Kidney tubule cell (primary cell): ENCODE measurements at places on chromosomes 13 and 19.

DNA sequence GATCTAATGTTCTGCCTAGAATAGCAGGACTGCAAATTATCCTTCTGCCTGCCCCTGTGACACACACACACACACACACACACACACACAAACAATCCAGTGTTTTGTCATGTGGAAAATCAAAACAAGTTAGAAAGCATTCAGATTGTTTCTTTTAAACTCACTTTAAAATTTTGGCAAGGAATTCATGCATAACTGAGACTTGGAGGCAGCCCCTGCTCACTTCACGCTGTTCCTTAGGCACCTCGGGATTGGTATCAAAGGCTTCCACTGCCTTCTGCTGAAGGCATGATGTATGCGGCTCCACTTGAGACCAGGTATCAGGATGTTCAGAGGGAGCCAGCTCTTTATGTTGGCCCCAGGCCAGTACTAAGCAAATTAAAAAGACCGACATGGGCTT lies 158.7 kb downstream of the OXGR1 start:
- no peak for DNase-seq

DNA sequence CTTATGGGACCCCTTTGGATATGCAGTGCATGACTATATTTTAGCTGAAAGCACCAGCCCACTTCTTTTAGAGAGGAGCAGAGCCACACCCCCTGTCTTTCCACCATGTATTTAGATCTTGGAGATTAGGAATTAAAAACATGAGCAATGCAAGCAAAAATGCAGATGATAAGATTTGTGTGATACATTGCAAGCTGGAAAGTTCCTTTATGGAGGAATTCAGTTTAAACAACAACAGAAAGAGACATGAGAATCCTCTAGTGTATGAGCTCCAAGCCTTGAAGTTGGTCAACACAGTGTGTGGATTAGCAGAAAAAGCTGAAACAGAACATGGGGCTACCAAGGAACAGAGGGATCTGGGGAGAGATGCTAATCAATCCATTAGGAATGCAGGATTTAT lies 529.8 kb upstream of the NBEA start:
- no peak for DNase-seq

- peak; percentile 23 for DNase-seq
Measured at GRCh38 chr13:99766641-99767045, 204.9 kb downstream of the ZIC5 start.

GRCh38 chr13:102905905-102906771 lies 60.3 kb downstream of the ERCC5 start:
- DNase-seq, result peak; percentile 55

GRCh38 chr13:20173116-20173746 lies 12.4 kb upstream of the GJA3 start:
- DNase-seq, result no peak

- peak; percentile 44 for DNase-seq
Measured at GRCh38 chr19:40394816-40395210, 4.8 kb upstream of the HIPK4 start.

DNA sequence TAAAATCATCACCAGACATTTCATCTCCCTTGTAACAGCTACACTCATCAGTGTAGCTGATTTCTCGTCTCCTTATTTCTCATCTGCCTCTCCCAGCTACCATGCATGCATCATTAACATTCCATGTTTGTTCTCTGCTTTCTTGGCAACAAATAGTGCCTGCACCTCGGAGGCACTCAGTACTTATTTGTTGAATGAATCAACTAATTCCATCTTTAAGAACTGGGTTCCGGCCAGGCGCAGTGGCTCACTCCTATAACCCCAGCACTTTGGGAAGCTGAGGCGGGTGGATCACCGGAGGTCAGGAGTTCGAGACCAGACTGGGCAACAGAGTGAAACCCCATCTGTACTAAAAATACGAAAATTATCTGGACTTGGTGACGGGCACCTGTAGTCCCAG lies 63.9 kb upstream of the GTF3A start:
- no peak for DNase-seq

- DNase-seq, result peak; percentile 53
Measured at GRCh38 chr13:51614350-51614786, 30.1 kb downstream of the WDFY2 start.

- no peak for DNase-seq
Measured at GRCh38 chr13:86737334-86737932, 933.7 kb upstream of the SLITRK5 start.

GRCh38 chr13:35797991-35798390 lies 321.5 kb upstream of the MAB21L1 start:
- DNase-seq, result no peak

DNA sequence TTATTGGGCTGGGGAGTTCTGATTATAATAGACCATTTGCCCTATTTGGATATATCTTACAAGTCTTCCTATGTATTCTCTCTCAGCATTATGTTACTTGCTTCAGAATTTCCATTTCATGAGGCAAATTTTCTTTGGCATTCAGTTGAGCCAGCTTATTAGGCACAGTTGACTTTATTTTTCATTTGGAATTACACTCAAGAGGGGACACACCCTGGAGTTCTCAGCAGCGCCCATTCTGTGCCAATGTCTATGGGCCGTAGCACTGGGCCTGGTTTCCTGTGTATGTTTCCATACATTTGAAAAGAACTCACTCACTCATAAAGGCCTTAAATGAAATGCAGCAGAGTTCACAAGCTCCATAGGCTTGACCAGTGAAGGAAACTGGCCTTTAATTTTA lies 138.5 kb downstream of the KLF12 start:
- no peak for DNase-seq

- no peak for DNase-seq
Measured at GRCh38 chr19:33767898-33768413, 28.7 kb upstream of the KCTD15 start.

GRCh38 chr13:28658539-28658795 lies 463 bp upstream of the POMP start:
- DNase-seq, result peak; percentile 8

GRCh38 chr13:85419611-85420010 lies 379.6 kb downstream of the SLITRK6 start:
- DNase-seq, result no peak

- no peak for DNase-seq
Measured at GRCh38 chr13:33730147-33730546, 87.8 kb upstream of the RFC3 start.

- no peak for DNase-seq
Measured at GRCh38 chr13:84946192-84946591, 853.0 kb downstream of the SLITRK6 start.

DNA sequence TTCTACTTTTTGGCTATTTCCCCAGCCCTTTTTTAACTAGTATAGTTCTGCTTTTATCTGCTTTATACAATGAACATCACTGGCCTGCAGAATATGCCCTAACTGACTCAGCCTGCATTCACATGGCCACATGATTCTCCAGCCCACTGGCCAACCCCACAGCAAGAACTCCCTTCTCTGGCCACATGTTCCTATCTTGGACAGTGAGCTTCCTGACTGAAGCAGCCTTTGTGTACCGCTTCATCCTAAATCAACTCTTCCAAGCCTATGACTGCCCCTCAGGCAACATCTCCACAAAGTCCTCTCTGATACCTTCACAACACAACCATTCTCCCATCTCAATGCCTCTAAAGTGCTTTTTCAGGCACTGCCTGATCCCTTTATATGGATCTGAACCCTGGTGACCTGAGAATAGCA lies 214.1 kb downstream of the COL4A1 start:
- DNase-seq, result no peak

DNA sequence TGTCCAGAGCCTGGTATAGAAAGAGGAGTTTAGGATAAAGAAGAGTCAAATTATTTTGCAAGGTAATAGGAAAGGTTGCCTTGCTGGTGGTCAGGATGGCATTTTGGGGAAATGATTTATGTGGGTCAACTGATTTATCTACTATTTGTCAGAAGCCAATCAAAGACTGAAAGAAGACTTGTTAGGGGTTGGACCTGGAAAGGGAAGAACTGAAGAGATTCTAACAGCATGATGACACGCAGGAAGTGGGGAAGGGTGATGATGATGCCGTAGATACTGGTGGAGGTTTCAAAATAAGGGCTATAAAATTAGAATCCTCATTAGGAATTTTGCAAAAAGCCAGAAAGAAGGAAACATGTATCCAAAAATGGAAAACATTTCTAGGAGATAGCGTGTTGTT lies 60.7 kb upstream of the FGF14 start:
- no peak for DNase-seq

GRCh38 chr13:85277748-85278147 lies 521.5 kb downstream of the SLITRK6 start:
- DNase-seq, result no peak

GRCh38 chr13:29954082-29955028 lies 103.9 kb upstream of the UBL3 start:
- peak; percentile 6 for DNase-seq

GRCh38 chr13:66837246-66837645 lies 392.9 kb downstream of the PCDH9 start:
- DNase-seq, result no peak

- peak; percentile 68 for DNase-seq
Measured at GRCh38 chr13:43377973-43378372, 354.6 kb downstream of the DNAJC15 start.

- DNase-seq, result no peak
Measured at GRCh38 chr19:50759886-50760285, 10.4 kb upstream of the GPR32 start.

- no peak for DNase-seq
Measured at GRCh38 chr19:30222428-30222873, 149.7 kb upstream of the ZNF536 start.

- DNase-seq, result no peak
Measured at GRCh38 chr19:46341937-46342336, 5.0 kb upstream of the PPP5C start.

DNA sequence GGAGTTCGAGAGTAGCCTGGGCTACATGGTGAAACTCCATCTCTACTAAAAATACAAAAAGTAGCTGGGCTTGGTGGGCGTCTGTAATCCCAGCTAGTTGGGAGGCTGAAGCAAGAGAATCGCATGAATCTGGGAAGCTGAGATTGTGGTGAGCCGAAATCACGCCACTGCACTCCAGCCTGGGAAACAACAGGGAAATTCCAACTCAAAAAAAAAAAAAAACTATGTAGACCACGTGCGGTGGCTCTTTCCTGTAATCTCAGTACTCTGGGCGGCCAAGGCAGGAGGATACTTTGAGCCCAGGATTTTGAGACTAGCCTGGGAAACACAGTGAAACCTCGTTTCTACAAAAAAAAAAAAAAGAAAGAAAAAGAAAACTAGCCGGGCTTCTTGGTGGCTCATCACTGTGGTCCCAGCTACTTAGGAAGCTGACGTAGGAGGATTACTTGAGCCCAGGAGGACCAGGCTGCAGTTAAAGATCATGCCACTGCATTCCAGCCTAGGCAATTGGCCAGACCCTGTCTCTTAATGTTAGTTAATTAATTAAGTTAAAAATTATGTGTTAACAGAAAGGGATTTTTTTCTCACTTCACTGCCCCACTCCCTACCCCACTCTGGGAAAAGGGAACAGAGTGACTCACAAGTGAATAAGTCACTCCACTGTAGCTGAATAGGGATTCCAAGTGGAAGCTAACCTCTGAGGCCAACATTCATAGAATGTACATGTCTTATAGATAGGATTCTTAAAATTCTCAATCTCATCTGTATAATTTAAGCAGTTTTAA lies 2.2 kb downstream of the ZNF83 start:
- DNase-seq, result peak; percentile 82

- no peak for DNase-seq
Measured at GRCh38 chr13:44125943-44126469, 246.3 kb downstream of the LACC1 start.

GRCh38 chr13:37640499-37640898 lies 41.9 kb upstream of the POSTN start:
- DNase-seq, result peak; percentile 73

DNA sequence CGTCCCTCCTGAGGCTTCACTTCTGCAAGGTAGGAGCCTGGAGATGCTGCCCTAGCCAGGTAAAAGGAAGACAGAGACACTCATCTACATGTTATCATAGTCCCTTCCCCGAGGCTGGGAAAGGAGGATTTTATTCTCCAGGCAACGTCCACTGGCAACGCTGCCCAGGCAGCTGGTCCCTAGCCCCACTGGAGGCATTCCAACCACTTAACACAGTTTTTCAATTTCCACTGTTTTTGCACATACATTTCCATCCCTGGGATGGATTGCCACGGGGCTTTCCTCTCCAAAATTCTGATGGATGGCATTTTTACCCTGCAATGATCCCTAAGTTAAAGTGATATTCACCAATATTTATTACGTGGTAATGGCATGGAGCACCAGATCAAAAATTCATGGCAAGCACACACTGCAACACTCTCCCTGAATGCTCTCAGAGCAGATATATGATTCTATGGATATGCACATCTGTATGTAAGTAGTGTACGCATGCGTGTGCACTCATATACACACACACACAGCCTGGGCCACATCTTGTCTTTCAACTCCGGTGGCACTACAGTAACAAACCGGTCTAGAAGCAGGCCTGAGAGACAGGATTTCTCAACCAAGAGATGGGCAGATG lies 322.3 kb upstream of the TSHZ3 start:
- no peak for DNase-seq

DNA sequence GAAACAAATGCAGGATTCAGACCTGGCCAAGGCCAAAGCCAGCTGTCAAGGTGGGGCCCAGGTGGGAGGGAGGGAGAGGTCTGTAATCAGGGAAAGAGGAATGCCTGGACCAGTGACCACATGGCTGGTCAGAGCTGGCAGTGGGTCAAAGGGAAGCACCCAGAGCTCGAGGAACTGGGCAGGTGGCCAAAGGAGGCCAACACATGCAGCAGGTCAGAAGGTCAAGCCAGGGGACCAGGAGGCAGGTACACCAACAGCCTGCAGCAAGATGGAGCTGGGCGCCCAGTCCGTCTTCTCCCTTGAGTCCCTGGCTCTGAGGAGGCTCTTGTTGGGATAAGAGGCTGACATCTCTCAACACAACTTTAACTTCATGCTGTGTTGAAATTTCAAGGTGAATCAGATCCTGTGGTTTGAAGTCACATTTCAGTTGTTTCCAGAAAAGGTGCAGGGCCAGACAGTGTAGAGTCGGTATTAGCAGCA lies 17.1 kb downstream of the GPATCH1 start:
- peak; percentile 90 for DNase-seq

DNA sequence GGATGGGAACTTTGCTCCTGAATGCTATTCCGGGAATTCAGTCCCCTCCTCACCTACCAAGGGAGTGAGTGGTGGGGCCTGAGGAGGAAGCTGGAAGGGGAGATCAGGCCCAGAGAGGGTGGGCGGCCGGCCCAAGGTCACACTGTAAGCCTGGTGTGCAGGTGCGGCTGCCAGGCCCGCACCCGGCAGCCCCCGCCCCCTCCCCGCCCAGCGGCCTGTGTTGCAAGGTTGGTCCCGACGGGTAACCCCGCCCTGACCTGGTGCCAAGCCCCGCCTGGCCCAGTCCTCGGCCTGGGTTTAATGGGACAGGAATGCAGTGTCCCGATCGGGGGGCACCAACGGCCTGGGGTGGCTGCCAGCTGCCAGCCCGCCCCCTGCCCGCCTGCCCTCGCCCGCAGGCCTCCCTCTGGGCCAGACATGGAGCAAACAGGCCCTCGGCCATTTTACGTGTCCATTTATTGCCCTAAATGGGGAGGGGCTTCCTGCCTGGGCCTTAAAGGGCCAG lies 5.5 kb downstream of the ZBTB7A start:
- peak; percentile 58 for DNase-seq

GRCh38 chr19:9847087-9847671 lies 12.1 kb downstream of the PIN1 start:
- DNase-seq, result peak; percentile 71
